SW480 (cell line): ENCODE measurements at places on chromosomes 1 and 21.

DNA sequence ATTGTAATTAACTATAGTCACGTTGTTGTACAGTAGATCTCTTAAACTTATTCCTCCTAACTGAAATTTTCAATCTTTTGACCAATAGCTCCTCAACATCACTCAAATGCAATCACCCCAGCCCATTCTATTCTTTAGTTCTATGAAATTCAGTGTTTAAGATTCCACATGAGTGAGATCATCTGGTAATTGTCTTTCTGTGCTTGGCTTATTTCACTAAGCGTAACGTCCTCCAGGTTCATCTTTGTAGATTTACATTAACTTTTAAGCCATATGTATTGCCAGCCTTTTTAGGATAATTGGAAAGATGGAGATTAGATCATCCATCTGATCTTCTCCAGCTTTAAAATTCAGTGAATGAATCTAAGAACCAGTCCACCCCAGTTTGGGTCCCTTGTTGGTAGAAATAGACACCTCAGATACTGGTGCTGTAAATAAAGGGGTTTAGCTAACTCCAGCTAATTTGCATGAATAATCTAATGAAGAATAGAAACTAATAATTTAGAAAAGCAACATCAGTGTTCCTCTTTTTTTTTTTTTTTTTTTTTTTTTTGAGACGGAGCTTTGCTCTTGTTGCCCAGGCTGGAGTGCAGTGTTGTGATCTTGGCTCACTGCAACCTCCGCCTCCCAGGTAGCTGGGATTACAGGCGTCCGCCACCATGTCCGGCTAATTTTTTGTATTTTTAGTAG is 7.0 kb downstream of the S100A10 start:
- DNase-seq = no peak

DNA sequence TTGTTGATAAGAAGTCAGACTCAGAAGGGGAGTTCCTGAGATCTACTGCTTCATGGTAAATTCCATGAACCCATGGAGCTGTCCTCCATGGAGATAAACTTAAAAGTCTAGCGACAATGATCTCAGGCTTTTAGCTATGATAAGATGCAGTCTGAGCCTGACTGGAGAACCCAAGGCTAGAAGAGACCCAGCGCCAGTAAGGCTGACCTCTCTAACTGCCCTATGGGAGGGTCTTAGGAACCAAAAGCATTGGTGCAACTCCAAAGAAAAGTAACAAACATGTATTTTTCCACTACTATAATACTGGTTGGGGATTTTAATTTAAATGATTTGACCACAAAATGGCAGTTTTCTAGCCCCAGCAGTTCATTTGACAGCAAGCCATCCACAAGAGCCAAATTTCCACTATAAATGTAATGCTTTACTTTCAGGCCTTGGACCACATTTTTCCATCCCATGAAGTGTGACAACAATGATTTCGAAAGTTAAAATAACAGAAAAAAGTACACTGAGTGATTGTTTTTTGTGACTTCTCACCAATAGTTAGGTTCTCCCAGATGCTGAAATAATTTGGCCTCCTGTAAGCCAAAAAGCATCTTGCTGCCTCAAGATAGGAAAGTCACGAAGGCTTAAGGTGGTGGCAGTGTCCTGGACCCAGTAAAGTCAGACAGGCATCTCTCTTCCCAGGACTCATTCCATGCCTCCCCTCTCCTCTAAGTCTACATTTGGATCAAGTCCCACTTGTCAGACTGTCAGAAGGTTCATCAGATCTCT is 43.1 kb upstream of the EXOSC10 start:
- no peak for DNase-seq

- DNase-seq = no peak
These were observed 254.8 kb downstream of the LTN1 start for GRCh38 chr21:28737674-28738419.

GRCh38 chr21:38249696-38250278 is 7.0 kb upstream of the KCNJ15 start:
- DNase-seq = no peak

DNA sequence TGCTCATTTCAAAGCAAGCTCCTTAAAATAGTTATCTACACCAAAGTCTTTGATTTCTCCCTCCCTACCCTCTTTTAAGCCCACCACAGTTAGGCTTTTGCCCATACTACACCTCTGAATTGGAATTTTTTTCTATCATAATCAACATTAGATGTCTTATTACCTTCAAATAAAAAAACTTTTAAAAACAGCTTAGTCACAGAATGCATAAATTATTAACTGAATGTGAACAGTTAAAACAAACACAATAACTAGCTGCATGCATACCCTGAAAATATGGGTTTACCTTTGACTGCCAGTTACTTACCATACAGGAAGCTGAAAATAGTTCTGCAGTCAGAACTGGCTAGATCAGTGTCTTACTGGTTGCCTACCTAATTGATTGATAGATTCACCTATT is 210.9 kb downstream of the TGFB2 start:
- DNase-seq = no peak

GRCh38 chr1:164806531-164806930 is 247.5 kb downstream of the PBX1 start:
- DNase-seq = no peak

GRCh38 chr21:24023402-24023801 is 1583.9 kb downstream of the MRPL39 start:
- no peak for DNase-seq

DNA sequence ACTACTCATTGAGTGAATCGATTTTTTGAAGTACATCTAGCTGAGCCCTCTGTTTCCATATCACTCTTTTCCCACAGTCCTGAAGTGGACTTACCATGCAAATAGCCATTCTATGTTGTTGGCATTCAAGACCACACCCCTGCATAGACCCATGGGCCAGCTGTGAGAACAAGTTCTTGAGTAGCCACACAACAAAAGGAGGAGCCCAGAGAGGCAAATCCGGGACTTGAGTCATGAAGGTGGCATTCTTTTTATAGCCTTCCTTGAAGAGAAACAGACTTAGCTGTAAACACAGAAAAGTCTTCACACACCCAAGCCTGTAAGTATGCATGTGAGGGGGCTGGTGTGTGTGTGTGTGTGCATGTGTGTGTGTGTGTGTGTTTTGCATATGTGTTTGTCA is 13.8 kb upstream of the SPRR5 start:
- DNase-seq = no peak

DNA sequence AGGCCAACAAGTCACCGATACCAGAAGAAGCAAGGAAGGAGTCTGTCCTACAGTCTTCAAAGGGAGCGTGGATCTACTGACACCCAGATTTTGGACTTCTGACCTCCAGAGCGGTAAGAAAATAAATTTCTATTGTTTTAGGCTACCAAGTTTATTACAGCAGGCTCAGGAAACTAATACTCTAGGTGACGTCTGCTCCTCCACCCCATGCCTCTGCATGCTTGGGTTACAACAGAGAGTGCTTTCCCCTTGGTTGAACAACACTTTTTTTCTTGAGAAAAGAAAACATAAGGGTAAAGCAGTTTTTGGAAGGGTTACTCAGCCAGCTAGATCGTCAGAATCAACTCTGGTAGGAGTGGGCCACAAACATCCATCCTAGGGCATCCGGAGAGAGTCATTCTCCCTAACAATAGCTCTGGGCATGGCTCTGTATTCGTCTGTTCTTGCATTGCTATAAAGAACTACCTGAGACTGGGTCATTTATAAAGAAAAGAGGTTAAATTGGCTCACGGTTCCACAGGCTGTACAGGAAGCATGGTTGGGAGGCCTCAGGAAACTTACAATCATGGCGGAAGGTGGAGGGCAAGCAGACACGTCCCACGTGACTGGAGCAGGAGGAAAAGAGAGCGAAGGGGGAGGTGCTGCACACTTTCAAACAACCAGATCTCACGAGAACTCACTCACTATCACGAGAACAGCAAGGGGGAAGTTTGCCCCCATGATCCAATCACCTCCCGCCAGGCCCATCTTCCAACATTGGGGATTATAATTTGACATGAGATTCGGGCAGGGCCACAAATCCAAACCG is 22.2 kb upstream of the DNAJC11 start:
- no peak for DNase-seq

GRCh38 chr1:11132563-11133293 is 33.1 kb upstream of the EXOSC10 start:
- no peak for DNase-seq

DNA sequence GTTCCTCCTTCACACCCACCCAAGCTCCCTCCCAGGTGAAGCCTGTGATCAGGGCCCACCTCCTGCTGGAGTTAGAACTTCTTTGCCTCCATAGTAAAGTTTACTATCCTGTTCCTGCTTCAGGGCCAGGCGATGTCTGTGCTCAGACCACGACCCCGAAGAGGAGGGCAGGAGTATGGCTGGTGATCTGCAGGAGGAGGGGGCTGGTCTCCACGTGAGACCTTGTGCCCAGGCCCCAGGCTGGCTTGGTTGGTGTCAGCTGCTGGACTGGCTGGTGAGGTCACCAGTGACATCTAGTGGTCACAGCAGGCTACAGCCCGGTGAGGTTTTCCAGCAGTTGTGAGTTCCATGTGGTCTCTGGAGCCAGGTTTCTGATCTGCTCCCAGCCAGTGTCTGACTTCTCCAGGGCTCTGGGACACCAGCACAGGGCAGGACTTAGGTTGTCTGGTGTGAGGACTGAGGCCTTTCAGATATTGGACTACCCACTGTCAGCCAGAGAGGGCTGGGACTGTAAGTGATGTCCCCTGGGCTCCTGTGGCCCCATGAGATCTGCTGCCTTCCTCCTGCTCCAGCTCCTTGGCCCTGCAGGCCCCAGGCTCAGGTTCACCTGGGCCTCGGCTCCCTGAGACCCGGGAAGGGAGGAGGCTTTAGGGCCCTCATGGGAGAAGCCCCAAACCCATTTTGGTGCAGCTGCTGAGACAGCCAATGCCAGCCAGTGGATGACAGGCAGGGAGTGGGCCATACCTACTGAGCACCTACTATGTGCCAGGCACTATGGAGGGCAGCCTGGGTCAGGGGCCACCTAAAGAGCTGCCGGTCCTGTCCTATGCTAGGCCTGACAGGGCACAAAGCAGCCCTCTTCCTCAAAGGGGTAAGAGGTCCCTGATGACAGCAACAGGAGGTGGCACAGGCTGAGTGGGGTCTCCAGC is 6.0 kb upstream of the UBL4B start:
- DNase-seq = peak; percentile 54

DNA sequence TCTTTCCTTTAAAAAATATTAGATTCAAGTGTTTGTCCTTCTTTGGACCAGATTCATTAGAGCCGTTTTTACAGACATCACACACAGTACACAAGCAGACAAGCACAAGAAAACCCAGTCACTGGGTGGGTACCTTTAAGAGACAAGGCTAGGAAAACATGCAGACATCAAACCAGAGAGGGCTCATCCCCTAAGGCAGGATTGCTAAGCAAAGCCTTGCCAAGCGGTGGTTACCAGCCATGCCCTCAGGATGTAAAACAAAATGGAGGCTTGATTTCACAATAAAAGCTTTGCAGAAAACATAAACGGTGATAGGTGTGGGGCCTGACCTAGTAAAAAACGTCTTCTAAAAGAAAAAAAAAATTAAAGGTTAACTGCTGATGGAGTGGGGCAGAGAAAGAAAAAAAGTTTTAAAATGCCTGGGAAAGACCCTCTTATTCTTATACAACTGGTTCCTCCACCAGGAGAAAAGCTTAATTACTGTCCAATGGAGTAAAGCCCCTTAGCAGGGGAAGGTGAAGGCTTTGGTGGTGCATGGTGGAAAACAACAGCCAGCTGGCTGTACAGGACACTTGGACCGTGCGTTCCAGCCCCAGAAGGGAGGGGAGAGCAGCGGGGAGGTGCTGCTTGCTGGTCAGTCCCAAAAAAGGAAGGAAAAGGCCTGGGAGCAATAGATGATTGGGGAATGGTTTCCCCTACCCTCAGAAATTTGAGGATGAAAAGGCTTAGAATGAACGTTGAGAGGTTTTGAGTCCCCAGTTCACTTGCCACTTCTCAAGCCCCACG is 30.4 kb upstream of the FMO1 start:
- no peak for DNase-seq

- DNase-seq = peak; percentile 91
These were observed 26.2 kb upstream of the EPHA2 start for GRCh38 chr1:16181887-16182719.

- no peak for DNase-seq
These were observed 271.3 kb upstream of the B3GALT2 start for GRCh38 chr1:193457676-193458075.

- DNase-seq = no peak
These were observed 239.0 kb downstream of the LMX1A start for GRCh38 chr1:165117482-165117881.

- DNase-seq = no peak
These were observed 1.2 kb downstream of the SH3GLB1 start for GRCh38 chr1:86705665-86705985.

DNA sequence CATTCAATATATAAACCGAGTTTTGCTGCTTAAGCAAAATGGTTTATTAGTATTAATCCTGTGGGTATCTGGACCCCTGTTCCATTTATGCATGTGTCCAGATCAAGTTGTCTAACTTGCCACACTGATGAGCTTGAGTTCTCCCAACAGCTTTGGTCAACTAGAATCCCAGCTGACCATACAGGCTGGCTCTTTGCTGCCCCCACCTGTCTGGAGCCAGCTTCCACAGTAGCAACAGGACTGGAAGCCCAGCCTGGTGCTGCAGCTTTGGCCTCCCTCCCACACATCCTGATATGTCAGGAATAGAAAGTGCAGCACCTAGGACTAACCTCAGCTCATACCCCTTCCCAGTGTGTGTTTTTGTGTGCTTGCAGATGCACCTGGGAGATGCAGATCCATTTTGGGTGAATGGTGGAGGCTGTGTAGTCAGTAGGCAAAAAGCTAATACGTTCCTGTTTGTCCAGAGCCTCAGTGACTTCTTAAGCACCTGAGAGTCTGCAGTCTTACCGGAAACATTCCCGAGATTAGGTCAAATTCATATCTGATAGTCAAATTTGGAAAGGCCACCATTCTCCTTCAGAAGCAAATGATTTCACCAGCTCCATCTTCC is 40.9 kb upstream of the BEND5 start:
- DNase-seq = peak; percentile 21

DNA sequence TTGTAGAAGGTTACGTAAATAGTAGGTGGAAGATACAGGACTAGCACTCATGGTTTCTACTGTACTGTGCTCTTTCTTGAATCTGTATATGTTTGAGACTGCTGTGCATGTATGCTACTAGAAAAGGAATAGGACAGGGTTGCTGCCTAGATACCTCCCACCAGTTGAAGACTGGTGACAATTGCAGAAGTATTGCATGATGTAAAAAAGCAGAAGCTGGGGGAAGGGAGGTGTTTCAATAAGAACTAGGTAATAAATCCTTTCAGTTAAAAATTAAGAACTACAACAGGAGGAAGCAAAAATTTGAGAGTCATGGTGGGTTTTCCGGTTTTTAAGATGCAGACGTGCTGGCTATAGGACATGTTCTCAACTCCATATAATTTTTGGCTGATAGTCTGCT is 88.1 kb downstream of the CCDC30 start:
- no peak for DNase-seq
